NCI-H774 (cell line): ENCODE measurements at places on chromosomes 6 and 20.
A peak's percentile ranks its signal among the peaks of the same experiment; 100 is the strongest.

DNA sequence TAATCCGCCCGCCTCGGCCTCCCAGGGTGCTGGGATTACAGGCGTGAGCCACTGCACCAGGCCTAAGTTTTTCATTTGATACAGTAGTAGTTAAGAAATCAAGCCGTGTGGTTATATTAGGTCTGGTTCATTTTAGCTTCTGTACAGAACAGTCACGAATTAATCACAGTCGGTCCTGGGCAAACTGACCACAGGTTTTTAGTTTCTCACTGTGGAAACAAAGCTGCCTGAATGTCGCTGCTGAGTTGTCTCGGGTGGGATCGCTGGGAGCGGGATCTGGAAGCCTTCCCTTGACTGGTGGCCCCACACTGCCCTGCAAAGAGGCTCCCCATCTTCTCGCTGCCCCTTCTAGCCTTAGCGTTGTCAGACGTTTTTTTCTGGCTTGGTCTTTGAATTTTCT, 18.6 kb downstream of the UCKL1 start:
- DNase-seq = no peak

DNA sequence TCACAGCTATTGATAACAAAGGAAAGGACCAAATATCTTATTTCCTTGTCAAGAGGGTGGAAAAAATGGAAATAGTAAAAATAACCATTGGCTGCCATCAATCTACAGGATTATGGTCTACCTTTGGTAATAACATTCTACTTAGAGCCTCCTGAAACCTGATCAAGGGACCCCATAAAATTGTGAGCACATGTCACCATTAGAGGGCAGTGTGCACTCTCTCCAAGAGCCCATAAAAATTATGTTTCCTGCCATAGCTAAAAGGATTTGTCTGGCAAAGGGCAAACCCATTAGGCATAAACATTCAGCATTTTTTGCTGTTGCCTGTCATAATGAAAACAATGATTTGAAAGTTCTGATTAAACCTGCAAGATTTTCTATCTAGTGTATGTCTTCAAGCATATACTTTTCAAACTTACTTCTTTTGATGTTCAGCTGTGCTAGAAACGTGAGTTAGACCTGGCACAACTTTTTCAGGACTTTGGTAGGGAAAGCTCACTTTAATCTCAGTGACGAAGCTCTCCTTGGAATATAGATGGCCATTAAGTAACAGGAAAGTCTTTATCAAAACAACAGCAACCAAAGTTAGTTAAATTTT, 120.7 kb upstream of the ZFP64 start:
- peak; percentile 36 for DNase-seq

DNA sequence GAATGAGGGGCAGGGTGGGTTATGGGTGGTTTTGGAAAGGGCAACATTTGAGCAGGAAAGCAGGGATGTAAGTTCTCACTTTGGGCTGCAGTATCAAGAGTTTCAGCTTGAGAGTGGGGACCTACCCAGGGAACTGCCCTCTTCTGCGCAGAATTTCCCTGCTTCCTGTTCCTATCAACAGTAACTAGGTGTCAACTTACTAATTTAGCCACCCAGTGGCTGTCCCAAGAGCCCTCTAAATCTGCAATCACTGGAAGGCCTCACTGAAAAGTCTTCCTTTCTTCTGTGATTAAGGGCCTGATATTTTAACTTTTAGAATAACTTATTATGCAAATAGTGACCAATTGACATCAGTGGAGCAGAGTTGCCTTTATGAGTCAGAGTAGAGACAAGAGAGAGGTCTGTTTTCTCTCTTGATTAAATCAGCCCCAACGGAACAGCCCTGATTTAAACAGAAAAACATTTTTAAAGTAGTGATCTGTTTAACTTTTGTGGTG, 118.2 kb upstream of the RIPOR2 start:
- no peak for DNase-seq

GRCh38 chr20:32623667-32624157, 38.6 kb upstream of the NOL4L start:
- DNase-seq = no peak

- no peak for DNase-seq
These were observed 20.0 kb downstream of the HLA-DOA start for GRCh38 chr6:32989368-32989767.

GRCh38 chr6:5302220-5302946, 41.1 kb downstream of the FARS2 start:
- DNase-seq = no peak

GRCh38 chr20:61739832-61740118, 325.9 kb downstream of the TAF4 start:
- no peak for DNase-seq

DNA sequence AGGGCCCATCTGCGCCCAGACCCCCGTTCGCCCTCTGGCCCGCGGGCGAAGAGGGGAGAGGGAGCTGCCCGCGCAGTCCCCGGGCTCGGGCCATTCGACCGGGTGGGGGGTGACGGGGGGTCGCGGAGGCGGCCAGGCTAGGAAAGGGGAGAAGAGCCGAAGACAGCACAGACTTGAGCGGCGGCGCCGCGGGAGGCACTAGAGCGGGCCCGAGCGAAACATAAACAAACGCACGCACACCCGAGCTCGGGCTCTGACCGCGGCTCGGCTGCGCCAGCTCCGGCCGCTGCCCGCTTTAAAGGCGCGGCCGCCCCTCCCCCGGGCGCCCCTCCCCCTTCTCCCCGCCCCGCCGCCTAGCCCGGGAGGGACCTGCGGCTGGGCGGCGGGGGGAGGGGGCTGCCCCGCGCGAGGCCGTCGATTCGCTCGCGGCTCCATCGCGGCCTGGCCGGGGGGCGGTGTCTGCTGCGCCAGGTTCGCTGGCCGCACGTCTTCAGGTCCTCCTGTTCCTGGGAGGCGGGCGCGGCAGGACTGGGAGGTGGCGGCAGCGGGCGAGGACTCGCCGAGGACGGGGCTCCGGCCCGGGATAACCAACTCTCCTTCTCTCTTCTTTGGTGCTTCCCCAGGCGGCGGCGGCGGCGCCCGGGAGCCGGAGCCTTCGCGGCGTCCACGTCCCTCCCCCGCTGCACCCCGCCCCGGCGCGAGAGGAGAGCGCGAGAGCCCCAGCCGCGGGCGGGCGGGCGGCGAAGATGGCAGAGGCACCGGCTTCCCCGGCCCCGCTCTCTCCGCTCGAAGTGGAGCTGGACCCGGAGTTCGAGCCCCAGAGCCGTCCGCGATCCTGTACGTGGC, at the start of gene FOXO3:
Gene FOXO3, plus strand, starts transcription at position 455 of the 846 bp plus-strand sequence. Its CDS starts 292 bp downstream, at position 747.
- DNase-seq = peak; percentile 98

DNA sequence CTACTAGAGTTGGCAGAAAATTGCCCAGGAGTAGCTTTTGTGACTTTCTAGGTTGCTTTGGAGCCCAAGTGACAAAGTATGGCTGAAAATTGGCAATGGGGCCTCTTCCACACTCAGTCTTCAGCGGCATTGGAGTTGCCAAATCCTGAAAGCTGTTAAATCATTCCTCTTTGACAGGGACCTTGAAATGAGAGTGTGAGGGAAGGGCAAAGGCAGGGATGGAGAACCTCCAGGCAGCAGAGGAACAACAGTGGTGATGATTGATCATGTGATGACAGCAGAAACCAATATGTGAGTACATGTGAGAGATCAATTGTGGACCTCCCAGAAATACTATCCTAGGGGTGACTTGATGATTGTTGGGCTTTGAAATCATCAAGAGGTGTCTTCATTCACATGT, 393.9 kb downstream of the KIF16B start:
- no peak for DNase-seq

GRCh38 chr6:169845426-169846285, 94.2 kb downstream of the ERMARD start:
- DNase-seq = no peak

- no peak for DNase-seq
These were observed 281.5 kb downstream of the SLC35F1 start for GRCh38 chr6:118188561-118188960.

- no peak for DNase-seq
These were observed 234.7 kb upstream of the ECI2 start for GRCh38 chr6:4370066-4370465.

- DNase-seq = no peak
These were observed 932.1 kb downstream of the EYS start for GRCh38 chr6:64774881-64775280.

DNA sequence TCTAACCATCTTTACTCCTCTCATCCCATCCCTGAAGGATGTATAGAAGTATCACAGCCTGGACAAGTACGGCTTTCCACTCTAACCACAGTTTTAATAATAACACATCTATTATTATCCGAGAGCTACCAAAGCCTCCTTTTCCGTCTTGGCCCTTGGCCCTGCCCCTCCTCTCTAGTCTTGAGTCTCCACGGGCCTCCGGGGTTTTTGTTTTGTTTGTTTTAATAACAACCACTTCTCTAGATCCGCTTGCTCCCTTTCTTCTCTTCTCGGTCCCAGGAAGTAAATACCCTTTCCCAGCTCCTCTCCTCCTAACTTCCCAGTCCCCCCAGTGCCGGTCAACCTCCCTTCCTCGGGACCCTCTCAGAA, 661 bp downstream of the LCA5 start:
- no peak for DNase-seq

DNA sequence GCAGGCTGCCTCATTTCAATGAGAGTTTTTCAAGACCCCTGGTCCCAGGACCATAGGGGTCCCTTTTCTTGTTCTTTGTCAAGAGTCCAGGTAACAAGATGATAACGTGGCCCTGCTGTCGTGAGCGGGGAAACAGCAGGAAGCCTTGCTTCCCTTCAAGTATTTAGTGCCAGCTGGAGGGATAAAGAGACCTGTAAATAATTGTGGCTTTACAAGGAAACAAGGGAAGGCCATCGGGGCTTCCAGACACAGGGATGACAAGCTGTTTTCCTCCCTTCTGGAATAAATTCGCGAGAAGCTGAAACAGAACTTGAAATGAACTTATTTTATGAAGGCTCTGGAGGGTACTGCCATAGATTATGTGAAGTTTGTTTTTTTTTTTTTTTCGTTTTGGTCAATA, 163.2 kb downstream of the SYNDIG1 start:
- no peak for DNase-seq

GRCh38 chr6:6586671-6587526, 1.6 kb upstream of the LY86 start:
- no peak for DNase-seq

- DNase-seq = peak; percentile 58
These were observed 88.8 kb upstream of the SOX4 start for GRCh38 chr6:21504790-21505189.

DNA sequence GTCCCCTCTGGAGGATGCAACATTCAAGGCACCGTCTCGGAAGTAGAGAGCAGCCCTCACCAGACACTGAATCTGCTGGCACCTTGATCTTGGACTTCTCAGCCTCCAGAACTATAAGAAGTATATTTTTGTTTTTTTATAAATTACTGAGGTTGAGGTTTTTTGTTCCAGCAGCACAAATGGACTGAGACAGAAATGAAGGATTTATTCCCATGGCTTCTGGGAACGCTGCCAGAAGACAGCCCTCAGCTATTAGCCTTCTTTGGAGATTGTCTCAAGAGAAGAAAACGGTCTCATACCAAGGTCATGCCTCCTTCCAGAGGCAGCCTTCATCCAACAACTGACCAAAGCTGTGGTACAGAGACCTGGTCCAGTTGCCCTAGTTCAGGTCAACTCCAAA, 85.4 kb downstream of the CHMP4B start:
- DNase-seq = no peak

DNA sequence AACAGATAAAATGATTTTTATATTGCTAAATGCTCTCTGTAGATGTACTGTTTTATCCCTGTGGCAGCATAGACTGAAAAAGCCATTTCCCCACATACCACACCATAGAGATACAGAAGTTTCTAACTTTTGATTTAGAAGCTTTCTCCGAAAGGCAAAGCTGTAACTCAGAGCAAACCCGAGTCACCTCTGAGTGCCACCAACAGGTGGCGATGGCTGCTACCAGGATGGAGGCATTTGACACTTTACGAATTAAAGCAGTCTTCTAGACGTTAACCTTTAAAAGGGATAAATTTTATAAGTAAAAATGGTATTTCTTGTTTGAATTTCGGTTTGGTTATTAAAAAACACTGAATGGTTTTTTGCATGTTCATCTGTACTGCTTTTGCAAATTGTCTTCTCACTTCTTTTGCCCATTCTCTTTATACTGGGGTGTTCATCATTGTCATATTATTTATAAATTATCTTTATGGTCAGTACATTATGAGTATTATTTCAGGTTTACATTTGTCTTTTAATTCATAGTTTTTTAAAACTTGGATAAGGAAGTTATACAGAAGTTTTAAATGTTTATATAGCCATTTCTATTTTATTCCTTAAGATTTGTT, 201.0 kb upstream of the CEP162 start:
- DNase-seq = peak; percentile 45

DNA sequence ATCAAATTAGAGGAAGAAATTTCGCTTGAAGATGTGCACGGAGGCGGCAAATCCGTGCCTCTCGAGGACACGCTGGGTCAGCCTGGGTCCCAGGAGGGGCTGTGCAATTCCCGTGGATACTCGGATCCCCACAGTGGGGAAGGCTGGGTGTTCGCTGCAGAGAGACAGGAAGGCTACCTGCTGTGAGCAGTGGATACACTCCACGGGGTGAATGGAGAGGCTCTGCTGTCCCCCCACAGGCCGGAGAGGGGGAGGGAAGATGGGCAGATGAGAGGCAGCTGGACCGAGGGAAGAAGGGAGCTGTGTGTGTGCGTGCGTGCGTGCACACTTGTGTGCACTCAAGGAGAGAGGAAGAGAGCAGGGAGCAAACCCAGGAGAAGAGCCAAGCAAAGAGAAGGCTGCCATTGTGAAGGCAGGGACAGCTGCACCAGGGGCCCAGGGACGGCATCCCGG, 57.3 kb downstream of the SULF2 start:
- DNase-seq = no peak

- DNase-seq = no peak
These were observed 5.6 kb downstream of the PANK2 start for GRCh38 chr20:3894796-3895195.

DNA sequence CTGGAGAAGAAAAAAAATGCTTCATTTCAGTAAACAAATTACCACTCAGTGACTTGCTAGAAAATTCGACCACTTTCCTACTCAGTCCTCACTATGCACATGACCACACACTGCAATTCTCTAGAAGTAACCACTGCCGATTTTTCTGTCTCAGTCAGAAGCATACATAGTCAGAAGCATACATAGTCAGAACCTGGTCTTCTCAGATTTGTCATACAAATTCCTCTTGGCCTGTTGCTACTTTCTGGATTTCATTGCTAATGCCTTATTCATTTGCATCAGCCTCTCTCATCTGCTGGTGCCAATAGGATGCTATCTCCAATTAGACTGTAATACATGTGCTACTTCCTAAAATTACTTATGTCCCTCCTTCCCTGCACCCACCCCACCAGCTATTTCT, 10.2 kb upstream of the KIF16B start:
- DNase-seq = no peak

GRCh38 chr6:165811512-165811911, 148.5 kb upstream of the PDE10A start:
- no peak for DNase-seq

GRCh38 chr20:31537890-31538289, 23.6 kb downstream of the HM13 start:
- DNase-seq = no peak
